NCI-H187 (cell line): ENCODE measurements at places on chromosomes 7 and 10.

- DNase-seq = no peak
These were observed 161.0 kb downstream of the ST7 start for GRCh38 chr7:117114272-117114671.

GRCh38 chr7:14209896-14210484, 220.5 kb upstream of the ETV1 start:
- no peak for DNase-seq

DNA sequence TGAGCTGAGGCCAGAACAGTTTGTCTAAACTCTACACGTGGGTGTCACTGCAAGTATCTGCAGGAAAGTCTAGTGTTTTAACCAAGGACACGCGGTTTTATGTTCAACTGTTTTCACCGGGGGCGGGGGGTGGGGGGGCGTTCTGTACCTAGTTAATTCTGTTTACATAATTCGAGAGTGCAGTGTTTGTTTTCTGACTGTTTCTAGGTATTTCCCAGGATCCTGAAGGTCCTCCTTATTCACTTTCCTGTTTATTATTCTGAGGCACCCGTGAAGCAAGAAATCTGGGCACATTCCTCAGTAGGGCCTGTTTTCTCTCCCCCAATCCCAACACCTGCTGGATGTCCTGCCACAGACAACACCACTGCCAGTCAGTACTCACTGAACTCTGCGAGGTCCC, 7.6 kb downstream of the LOXL4 start:
- DNase-seq = no peak

DNA sequence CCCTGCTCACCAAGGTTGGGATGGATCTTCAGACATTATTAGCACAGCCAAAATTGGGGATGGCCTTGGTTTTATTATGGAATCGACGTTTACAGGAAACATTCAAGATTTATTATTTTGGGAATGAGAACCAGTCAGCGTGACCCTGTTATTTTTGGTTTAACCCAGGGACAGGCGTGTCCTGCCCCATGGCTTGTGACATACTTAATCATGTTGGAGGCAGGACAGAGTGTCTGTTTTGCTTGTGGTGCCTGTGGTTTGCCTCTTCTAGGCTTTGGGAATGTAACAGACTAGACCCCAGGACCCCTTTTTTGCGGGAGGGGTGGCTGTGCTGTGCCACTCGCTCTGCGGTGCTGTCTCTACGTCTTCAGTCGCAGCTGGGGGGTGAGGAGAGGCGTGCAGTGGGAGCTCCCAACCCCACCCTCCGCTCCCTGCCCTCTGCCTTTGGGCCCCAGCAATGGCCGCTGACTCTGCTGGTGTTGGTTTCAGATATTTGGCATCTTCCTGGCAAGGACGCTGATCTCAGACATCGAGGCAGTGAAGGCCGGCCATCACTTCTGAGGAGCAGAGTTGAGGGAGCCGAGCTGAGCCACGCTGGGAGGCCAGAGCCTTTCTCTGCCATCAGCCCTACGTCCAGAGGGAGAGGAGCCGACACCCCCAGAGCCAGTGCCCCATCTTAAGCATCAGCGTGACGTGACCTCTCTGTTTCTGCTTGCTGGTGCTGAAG, 20.1 kb upstream of the SH2D4B start:
- no peak for DNase-seq

GRCh38 chr7:143408686-143409561, at the start of gene EPHA1:
Gene EPHA1 (minus strand): TSS chr7:143408856. CDS start chr7:143408805, 51 bp downstream.
- no peak for DNase-seq

DNA sequence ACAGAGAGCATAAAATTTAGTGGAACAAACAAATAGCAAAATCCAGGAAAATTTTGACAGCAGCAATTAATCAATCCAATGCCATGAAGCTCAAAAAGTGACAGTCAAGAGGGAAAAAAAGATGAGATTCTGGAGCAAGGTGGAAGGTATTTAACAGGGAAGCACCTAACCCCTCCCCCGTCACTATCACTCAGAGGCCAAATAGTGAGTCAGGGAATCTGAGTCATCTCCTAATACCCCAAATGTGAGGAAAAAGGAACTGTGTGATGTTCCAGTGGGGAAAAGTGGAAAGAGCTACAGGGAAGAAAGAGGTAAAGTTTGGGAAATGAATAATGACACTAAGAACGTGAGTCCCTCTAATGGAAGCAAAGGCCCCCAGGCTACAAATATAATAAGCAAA, 113.2 kb upstream of the PHF14 start:
- DNase-seq = no peak

- DNase-seq = no peak
These were observed 55.0 kb downstream of the ST7 start for GRCh38 chr7:117008118-117008885.
